Ascending aorta (tissue), 2 donors: ENCODE measurements at places on chromosomes 6 and 20.

DNA sequence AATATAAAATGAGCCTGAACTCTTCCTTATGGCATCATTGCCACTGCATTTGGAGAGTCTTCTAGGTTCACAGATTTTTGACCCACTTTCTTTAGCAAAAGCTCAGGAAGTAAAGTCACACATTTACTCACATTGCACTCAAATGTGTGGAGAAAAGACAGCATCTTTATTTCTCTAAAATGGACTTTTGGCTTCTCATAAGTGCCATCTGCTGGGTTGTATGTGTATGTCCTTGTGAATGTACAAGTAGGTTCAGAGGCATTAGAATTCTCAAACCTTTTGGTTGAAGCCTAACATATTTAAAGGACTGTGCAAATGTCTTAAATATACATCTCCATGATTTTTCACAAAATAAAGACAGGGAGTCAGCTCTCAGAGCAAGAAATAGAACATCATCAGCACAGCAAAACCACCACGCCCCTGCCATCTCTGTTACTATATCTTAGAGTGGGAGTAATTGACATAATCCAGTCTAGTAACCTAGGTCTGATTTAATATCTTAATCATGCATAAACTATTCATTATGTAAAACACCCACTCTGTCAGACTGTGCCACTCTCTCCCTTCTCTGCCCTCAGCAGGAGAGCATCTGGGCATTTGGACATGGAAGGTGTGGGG lies 42.2 kb upstream of the SPTLC3 start:
- DNase-seq = no peak

DNA sequence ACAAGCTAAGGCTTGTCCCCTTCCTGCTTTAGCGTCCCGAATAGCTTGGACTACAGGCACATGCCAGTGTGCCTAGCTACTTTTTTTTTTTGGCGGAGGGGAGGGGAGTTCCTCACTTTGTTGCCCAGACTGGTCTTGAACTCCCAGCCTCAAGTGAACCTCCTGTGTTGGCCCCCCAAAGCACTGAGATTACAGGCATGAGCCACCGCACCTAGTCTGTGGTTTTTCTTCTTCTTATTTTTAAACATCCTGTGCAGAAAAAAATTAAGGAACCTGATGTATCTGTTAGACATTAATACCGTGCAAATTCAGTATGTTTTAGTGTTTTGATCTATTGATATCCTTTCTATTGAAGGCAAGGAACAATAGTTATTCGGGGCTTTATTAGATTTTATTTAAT lies 25.7 kb downstream of the HIVEP1 start:
- DNase-seq = no peak

DNA sequence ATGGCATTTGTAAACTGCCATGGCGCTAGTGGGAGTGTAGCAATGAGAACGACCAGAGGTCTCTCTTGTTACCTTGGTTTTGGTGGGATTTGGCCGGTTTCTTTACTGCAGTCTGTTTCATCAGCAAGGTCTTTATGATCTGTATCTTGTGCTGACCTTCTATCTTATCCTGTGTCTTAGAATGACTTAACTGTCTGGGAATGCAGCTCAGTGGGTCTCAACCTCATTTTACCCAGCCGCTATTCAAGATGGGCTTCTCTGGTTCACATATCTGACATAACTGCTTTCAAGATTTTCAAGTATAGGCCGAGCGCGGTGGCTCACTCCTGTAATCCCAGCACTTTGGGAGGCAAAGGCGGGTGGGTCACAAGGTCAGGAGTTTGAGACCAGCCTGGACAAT lies 1.9 kb upstream of the SFT2D1 start:
- no peak for DNase-seq

DNA sequence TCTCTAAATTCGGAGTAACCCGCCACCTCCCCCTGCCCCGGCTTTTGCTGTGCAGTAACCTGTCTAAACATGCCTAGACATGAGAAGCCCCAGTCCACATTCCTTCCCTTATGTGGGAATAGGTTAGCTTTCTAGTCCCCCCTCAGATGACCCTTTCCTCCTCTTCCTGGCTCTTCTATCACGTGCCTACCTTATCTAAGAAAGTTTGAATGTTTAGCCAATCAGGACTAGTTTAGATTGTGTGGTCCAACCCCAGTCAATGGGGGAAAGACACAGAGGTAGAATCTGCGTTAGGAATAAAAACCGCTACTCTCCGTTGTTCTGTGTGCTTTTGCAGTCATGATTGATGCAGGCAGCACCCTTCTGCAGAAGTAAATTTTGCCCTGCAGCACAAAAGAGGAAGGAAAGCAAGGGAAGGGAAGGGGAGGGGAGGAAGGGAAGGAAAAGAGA lies 69.0 kb upstream of the CD93 start:
- no peak for DNase-seq

DNA sequence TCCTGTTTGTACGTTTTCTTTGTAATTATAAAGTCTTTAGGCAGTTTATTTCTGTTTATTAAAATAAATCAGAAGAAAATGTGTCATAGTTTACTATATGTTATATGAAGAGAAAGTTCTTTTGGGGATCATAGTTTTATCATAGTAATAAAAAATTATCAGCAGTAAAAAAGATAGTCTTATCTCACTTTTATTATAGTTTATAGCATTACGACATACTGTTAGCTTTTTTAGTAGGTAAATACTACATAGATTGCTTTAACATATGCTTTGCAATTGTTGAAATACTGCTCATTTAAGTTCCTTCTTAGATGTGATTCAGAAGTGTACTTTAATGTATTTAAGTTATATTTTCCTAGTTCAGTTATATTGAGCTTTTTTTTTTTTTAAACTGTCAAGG lies 13.9 kb downstream of the QKI start:
- DNase-seq = no peak
